ENCODE measurements at places on chromosomes 1 and 21.

- no peak for DNase-seq
- H3K27ac ChIP-seq = no peak overlapping the region
- no peak overlapping the region for H3K4me3 ChIP-seq
- peaks cover 19% of the 10 kb centered on the region for H3K27me3 ChIP-seq
- H3K4me1 ChIP-seq = no peaks in the 10 kb centered on the region
Observed at GRCh38 chr1:18463984-18464664, 16.6 kb upstream of the KLHDC7A start.

GRCh38 chr21:38626306-38626705 is 128.0 kb upstream of the ERG start:
- no peaks in the 10 kb centered on the region for H3K27me3 ChIP-seq
- H3K4me3 ChIP-seq = no peak overlapping the region
- no peak for DNase-seq
- H3K27ac ChIP-seq = no peak overlapping the region
- H3K36me3 ChIP-seq = no peaks in the 10 kb centered on the region

DNA sequence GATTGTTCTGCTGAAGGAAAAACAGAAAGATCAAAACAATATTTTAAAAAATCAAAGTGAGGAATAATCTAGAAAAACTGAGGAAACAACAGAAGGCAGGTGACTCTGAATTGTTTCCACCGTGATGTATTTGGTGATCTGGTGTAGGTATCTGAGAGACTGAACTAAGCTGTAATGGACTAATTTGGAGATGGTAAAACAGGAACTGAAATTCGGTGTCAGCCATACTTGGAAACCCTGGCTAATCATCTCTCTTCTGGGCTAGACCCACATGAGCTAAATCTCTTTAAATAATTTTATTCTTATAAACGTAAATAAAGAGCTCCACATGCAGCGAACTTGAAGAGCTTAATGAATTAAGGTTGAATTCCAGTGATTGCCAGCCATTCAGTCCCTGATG is 1226.1 kb downstream of the NCAM2 start:
- no peak overlapping the region for H3K27ac ChIP-seq
- no peaks in the 10 kb centered on the region for H3K36me3 ChIP-seq
- no peak for DNase-seq
- H3K27me3 ChIP-seq = no peaks in the 10 kb centered on the region

GRCh38 chr1:201324306-201324705 is 41.0 kb downstream of the PKP1 start:
- no peaks in the 10 kb centered on the region for H3K4me1 ChIP-seq
- H3K4me3 ChIP-seq = no peak overlapping the region
- peaks cover 2% of the 10 kb centered on the region for H3K27me3 ChIP-seq
- no peak for DNase-seq
- H3K27ac ChIP-seq = no peak overlapping the region

DNA sequence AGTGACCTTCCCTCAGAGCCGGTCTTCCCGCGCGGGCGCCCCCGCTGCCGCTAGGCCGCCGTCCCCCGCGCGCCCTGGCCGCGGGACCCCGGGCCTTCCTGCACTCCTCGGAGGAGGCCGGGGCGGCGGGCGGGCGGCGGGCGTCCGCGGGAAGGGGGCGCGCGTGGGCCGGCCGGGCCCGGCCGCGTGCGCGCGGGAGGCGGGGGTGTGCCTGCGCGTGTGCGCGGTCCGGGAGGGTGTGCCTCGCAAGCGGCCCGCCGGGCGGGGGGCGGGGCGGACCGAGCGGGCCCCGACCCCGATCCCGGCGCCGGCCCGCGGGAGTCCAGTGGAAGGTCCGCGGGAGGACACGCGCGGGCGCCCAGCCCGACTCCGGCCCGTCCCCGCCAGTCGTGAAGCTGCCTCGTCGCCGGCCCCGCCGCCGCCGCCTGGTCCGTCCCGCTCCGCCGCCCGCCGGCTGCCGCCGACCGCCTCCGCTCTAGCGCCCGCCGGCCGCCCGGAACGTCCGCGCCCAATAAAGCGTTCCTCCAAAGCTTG is 438 bp downstream of the MRPS6 start:
- peak; percentile 63 for DNase-seq
- no peaks in the 10 kb centered on the region for H3K27me3 ChIP-seq
- peak overlapping the region; percentile 92 for H3K4me3 ChIP-seq

GRCh38 chr21:25700741-25701140 is 34.0 kb downstream of the ATP5PF start:
- H3K36me3 ChIP-seq = no peaks in the 10 kb centered on the region
- H3K27ac ChIP-seq = no peak overlapping the region
- H3K4me1 ChIP-seq = no peaks in the 10 kb centered on the region
- H3K4me3 ChIP-seq = no peak overlapping the region
- no peaks in the 10 kb centered on the region for H3K27me3 ChIP-seq
